Activated naive CD4-positive, alpha-beta T cell treated with anti-CD3 and anti-CD28 coated beads for 36 hours (primary cell): ENCODE measurements at places on chromosomes 2 and 18. TPM values are rescaled to one million over a fixed set of nuclear protein-coding genes. Genes with fewer than 3 reads are reported as not detected.

DNA sequence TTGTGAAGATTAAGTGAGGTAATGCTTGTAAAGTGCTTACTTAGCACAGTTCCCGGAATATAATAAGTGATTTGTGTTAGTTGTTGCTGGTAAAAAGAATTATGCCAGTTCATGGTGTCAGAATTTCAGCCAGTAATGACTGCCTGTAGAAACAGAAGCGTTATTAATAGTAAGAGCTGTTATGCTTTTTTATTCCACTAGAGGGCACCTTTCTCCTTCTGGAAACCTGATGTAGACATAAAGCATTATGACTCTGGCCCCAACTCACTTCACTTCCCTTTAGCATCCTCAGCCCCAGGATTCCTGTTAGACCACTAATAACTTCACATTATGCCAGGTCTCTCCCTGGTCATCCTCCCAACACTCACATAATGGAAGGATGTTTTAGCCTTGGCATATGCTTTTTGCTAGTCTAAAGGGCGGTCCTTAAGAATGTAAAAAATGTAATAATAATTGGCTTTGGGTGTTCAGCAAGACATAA, 34.9 kb downstream of the C18orf54 start:
- no peaks in the 10 kb centered on the region for H3K36me3 ChIP-seq
- no peak overlapping the region for H3K27ac ChIP-seq
- no peak overlapping the region for H3K4me3 ChIP-seq
- no peak for DNase-seq
- peaks cover 4% of the 10 kb centered on the region for H3K4me1 ChIP-seq

GRCh38 chr2:151959238-151959637, 131.0 kb upstream of the ARL5A start:
- no peaks in the 10 kb centered on the region for H3K4me1 ChIP-seq
- H3K36me3 ChIP-seq = no peaks in the 10 kb centered on the region
- H3K27me3 ChIP-seq = no peaks in the 10 kb centered on the region
- no peak overlapping the region for H3K27ac ChIP-seq
- DNase-seq = no peak

DNA sequence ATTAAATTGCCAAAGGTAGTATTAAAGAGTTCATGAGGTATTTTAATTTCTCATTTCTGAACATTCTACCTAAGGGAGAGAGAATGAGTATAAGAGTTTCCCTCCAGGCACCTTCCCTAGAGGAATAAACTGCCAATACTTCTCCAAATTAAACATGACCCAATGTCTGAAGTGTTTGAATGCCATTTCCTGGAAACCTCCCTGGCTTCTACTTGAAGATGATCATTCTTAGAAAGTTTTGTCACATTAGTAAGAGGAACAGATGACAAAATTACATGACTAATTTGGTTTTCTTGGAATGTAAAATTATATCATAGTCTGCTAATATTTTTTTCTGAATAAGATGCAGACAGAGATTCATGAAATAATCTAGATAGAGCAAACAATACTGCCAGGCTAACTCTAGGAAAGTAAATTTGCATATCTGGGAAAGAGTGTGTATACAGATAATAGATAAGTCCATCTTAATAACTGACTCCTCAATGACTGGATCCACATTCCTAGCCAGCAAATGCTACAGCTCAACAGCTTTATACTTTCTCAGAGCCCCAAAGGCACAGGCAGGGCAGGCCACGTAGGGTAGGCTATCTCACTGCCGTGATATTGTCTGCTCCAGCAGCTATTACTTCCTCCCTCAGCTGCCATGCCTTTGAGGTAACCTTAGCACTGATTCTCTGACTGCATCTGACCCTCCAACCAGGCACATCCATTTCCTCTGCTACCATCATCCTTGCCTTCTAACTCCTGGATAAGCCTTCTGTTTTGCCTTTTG, 630.8 kb upstream of the PIK3C3 start:
- no peak overlapping the region for H3K27ac ChIP-seq
- no peak for DNase-seq
- no peak overlapping the region for H3K4me3 ChIP-seq

DNA sequence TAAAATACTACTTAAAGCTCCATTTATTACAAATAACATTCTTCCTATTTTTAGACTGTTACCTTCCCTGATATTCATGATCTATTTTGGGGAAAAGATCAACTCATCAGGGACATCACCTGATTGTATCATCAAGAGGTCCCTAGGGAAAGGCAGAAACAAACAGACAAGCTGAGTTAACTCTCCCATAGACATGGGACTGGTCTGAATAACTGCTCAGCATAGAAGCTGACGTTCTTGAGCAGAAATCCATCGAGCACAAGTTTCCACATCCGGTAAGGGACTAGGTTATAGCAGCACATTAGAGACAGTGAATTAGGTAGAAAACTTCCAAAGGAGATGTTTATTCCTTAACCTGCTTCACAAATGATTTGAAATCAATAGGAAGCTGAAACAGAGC, 1100.4 kb upstream of the SLC39A10 start:
- no peaks in the 10 kb centered on the region for H3K27me3 ChIP-seq
- DNase-seq = no peak
- H3K36me3 ChIP-seq = no peaks in the 10 kb centered on the region
- no peaks in the 10 kb centered on the region for H3K4me1 ChIP-seq

EVA1A gene
- not detected for total RNA-seq
